ENCODE measurements at places on chromosomes 5 and 9.
A peak's percentile ranks its signal among the peaks of the same experiment; 100 is the strongest.

DNA sequence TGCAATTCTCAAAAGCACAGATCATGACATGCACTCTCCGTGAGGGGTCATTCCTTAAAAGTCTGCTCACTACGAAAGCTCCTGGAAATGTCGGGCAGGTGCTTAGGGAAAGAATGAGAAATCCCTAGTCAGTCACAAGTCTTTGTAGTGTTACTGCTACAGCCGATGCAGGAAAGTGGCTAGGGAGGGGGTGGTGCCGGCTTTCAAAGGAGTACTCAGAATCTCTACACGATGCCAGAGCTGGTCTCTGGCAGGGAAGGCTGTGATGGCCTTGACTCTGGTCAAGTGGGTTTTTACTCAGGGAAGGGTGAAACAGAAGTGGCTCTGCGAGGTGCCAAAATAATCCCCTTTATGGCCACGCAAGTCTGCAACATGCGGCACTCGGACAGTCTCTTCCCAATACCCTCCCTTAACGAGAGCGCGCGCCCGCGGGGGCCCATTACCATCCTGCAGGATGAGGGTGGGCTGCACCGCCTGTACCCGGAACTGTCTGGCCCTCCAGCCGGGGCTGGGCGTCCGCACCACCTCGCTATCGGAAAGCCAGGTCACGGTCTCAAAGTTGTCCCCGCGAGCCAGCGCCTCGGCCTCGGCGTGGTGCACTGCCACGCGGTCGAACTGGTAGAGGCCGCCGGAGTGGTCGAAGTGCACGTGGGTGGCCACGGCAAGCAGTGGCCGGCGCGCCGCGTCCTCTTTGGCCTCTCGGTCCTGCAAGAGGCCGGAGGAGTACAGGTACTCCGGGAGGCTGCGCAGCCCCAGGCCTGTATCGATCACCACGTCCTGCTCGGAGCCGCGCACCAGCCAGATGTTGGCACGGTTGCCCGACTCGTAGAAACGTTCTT, 956 bp downstream of the MBLAC2 start:
- peak; percentile 58 for DNase-seq

GRCh38 chr5:5145651-5146529, 5.8 kb downstream of the ADAMTS16 start:
- DNase-seq: peak; percentile 96

DNA sequence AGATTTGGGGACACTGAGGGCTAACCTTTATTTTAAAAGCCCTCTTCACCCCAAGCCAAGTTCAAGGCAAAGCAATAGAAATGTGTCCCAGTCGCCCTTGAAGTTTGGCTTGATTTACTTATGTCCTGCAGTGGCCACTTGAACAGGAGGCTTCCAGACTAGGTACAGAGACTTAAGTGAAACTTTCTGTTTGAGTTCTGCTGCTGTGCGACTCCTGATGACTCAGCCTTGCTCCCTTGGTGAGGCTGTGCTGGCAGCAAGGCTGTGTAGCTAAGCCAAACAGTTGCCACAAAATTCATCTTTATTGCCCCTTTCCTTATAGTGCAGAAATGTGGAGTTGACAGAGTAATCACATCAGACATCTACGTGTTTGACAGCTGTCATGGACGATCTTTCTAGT, 68.8 kb upstream of the NTRK2 start:
- no peak for DNase-seq

GRCh38 chr9:130243015-130243881, 22.3 kb upstream of the HMCN2 start:
- peak; percentile 38 for DNase-seq

DNA sequence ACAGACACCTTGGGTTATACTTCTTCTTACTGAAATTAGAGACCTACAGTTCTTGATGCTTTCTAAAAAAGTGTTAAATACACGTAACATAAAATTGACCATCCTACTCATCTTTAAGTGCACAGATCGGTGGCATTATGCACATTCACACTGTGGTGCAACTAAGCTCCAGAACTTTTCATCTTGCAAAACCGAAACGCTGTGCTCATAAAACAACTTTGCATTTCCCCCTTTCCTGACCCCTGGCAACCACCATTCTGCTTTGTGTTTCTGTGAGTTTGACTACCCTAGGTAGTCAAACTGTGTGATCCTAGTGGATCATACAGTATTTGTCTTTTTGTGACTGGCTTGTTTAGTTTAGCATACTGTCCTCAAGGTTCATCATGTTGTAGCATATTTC, 3.9 kb downstream of the MVB12B start:
- DNase-seq: no peak

DNA sequence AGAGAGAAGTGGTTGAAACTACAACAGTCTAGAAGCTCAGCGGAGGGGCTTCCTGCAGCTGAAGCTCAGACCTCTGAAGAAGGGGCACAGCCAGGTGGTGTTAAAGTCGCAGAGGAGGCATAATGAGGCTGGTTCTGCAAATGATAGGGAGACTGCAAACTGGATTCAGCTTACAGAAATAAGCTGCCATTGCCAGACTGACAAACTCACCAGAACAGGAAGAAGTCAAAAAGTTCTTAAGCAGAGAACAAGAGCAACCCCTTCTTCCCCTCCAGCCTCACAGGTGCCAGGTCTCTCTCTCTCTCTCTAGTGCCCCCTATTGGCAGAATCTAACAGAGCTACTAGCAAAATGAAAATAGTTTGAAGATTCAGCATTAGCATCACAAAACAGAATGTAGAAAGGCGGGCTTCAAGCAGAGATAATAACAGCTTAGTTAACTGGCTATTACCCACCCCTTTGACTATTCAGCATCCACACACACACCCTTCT, 76.7 kb downstream of the GRAMD2B start:
- DNase-seq: no peak

Measured in fibroblast of lung (primary cell).